ENCODE measurements at places on chromosomes 16 and 17.

DNA sequence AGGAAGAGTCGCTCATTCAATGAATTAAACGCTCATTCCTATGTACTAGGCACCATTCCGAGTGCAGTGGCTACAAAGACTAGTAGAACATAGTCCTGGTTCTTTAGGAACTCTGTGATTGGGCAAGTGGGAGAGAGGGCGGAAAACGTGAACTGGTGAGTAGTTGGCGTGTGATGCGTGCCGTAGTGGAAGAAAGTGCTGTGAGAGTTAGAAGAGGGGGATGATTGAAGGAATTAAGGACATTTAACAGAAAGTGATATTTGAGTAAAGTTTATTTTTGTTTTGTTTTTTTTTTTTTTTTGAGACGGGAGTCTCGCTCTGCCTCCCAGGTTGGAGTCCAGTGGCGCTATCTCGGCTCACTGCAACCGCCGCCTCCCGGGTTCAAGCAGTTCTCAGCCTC, 7.9 kb upstream of the SLFN14 start:
- no peak for DNase-seq

DNA sequence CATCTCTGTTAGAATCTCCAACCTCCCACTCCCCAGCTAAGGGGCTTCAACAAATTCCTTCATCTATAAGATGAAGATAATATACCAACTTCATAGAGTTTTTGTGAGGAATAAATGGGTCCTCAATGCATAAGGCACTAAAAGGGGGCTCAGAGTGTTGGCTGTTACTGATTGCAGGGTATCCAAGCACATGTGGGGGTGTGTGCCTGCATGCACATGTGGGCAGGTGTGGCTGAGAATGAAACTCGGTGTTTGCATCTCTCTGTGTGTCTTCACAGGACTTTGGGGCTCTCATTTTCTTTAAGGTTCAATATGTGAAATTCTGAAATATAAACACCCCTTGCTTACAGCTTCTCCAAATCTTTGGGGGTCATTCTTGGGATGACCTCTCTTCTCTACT, 4.1 kb upstream of the PPP1R9B start:
- no peak for DNase-seq

DNA sequence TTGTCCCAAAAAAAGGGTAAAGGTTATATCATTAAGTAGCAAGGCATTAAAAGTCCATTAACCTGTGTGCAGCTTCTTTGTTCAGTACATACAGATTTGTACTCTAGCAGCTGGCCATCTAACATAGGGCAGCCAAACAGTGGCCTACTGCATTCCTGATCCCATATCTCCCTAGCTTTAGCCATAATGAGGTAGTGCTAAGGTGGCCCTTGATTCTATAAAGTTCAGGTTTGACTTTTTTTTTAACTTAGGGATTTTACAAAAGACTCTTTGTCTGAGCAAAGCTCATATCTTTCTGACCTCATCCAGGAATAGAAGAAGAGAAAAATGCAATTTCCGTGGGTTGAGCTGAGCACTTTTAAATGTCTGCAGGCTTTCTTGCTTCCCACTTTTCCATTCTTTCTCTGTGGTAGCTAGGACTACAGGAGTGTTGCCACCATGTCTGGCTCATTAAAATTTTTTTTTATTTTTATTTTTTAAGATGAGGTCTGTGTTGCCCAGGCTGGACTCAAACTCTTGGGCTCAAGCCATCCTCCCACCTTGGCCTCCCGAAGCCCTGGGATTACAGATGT, 19.5 kb upstream of the CDC6 start:
- no peak for DNase-seq

DNA sequence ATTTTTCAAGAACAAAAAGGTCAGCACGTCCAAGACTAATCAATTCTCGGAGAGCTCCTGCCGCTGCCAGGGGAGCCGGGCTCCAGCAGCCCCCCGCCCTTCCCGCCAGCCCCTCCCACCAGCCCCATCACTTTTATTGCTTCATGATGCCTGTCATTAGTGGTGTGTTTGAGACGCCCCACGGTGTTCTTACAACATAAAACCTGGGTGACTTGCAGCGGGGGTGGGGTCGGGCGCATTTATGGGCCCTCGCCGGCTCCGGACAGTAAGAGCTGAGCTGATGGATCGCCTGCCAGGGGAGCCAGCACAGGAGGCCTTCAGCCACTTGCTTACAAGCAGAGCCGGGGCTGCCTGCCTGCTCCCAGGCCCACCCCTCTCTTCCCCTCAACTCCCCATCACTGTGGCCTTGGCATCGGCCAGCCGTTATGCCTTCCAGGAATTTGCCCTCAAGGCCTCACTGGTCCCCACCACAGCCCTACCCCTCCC, 82.9 kb upstream of the CBX4 start:
- DNase-seq: peak; percentile 11

GRCh38 chr17:31373150-31374093, 18.1 kb upstream of the RAB11FIP4 start:
- DNase-seq: no peak

DNA sequence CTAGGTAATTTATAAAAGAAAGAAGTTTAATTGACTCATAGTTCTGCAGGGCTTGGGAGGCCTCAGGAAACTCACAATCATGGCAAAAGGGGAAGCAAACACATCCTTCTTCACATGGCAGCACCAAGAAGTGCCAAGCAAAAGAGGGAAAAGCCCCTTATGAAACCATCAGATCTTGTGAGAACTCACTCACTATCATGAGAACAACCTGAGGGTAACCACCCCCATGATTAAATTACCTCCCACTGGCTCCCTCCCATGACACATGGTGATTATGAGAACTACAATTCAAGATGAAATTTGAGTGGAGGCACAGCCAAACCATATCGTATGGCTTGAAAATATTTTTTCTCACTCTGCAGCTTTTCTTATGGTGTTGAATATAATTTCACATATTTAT, 151.7 kb downstream of the ANKFN1 start:
- DNase-seq: no peak

DNA sequence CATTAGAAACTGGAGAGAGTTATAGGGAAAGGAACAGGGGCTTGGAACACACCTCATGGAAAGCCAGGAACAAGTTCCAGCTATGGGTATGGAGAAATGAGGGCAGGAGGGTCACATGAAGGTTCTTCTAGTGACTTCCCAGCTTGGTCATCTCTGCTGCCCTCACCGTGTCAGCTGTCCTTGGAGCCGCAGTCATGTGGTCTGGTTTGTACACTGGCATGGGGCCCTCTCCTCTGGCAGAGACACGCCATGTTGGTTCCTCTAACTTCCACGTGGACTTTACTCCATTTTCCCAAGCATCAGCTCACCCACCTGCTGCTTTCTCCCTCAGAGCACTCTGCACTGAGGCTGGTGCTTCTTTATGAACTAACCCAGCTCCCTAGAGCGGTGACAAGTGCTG, 26.3 kb downstream of the MPG start:
- no peak for DNase-seq

- DNase-seq: peak; percentile 25
These were observed 78.0 kb downstream of the MPRIP start for GRCh38 chr17:17120294-17120693.

GRCh38 chr17:8072729-8073461, 14.6 kb downstream of the ALOX12B start:
- DNase-seq: no peak

DNA sequence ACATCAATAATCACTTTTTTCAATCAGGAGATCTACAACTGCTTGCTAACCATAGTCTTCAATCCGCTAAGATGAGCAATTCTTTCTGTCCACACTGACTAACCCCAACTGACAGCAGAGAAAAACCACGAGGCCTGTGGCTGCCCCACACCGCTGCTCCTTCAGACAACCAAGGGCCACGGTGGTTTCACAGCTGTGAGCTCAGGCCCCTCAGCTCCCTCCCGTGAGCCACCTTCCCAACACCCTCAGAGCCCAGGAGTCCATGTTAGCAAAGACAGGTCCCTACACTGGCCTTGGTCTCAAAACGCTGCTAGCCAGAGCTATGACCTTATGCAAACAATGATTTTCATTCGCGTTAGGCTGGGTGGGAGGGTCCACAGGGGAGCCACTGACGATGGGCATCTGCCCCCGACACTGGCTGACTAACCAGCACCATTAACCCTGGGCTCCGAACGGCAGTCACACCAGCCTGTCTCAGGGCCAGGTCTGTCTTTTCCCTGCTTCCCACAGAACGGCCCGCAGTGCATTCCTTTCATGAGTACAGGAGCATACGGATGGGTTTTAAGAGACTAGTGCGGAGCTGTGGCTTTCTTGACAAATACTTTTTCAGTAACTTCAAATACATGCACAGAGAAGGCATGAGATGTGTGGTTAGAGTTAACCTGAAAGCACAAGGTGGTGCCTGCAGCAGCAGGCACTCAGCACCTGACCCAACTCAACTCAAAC, 67.3 kb downstream of the ANKRD11 start:
- no peak for DNase-seq

GRCh38 chr16:14669776-14670175, 24.3 kb downstream of the PLA2G10 start:
- no peak for DNase-seq

DNA sequence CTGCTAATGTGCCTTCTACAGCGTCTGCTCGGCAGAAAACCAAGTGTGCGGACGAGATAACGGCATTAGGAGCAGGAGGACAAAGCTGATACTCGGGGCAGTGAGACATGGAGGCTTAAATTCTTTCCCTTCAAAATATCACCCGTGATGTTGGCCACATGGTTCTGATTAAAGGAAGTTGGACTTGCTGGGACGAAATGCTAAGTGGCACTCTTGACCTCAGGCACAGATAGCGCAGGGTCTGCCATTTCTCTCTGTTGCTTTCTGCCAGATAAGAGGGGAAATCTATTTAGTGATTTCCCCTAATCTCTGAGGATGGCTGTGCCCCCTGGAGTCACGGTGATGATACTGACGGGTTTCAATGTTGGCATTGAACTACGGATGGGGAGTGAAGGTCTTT, 509.6 kb upstream of the EEF2KMT start:
- DNase-seq: no peak

DNA sequence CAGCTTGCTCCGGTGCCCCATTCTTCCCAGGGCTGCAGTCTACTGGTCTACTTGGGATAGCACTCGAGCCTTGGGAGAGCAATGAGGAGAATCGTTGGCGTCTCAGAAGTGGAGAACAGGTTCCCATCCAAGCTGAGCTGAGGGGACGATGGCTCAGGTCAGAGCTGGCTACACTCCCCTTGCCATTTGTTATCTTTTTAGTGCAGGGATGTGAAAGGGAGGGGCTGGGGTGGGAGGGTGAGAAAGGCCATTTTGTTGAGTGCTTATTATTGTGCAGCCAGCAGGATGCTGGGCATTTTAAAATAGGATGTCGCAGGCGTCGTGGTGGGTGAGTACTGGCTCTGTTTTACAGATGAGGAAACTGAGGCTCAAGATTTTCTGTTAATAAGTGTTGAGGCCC, 410.8 kb downstream of the SNX29 start:
- no peak for DNase-seq

- no peak for DNase-seq
These were observed 58.6 kb upstream of the ENDOV start for GRCh38 chr17:80356231-80356856.

DNA sequence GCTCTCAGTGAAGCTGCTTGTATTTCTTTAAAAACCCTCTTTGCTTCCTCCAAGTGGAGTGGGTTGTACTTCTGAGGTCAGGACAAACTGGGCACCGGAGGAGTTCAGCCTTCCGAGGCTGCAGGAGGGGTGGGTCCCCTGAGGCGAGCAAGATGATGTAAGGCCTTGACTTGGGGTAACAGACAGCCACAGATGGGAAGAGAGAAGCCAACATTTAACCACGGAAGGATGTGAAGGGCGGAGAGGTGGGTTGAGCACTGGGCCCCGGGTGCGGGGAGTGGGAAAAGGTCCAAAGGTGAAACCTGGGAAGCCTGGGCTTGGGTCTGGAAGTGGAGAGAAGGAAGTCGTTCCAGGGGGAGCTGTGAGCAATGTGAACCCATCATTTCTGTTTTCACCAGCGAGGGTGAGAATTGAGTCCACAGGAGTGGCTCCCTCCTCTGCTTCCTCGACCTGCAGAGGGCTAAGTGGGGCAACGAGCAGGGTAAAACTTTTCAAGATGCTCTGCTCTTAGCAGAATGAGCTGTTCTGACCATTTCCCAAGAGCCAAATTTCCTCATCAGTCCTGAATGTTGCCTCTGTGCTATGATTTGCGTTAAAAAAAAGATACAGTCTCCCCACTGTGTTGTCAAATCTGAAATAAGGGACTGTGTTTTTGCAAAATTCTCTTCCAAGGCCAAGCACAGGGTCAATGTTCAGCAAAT, 137.7 kb upstream of the CRHR1 start:
- DNase-seq: no peak

DNA sequence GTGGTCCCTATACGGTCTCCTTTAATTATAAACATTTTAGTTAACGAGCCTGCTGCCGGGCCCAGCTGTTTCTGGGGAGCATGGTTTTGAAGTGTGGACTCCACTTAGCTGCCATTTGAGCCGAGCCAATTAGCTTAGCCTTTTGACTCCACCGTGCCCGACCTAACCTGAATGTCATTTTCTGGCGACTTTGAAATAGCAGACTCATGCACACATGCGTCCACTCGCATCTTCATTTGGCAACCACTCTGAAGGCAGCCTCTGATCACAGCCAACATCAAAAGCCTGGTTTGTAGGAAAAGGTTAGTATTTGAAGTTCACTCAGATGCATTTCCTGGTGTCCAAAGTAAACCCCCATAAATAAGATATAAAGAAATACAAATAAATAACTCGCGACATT, 16.8 kb downstream of the AXIN2 start:
- no peak for DNase-seq

GRCh38 chr16:72191551-72191950, 19.6 kb upstream of the PMFBP1 start:
- DNase-seq: no peak

DNA sequence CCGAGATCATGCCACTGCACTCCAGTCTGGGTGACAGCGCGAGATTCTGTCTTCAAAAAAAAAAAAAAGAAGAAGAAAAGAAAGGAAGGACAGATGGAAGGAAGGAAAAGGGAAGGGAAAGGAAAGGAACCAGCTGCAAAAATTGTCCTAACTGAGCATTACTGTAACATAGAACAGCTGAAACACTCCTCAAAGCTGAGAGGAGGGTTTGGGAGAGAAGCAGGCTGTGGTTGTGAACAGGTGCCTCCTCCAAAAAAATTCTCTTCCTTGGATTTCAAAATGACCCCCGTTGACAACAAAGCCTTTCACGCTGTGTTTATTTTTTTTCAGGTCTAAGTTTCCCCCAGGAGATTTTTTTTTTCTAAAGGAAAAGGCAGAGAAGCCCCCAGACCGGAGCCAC, 541.4 kb downstream of the WWOX start:
- no peak for DNase-seq

DNA sequence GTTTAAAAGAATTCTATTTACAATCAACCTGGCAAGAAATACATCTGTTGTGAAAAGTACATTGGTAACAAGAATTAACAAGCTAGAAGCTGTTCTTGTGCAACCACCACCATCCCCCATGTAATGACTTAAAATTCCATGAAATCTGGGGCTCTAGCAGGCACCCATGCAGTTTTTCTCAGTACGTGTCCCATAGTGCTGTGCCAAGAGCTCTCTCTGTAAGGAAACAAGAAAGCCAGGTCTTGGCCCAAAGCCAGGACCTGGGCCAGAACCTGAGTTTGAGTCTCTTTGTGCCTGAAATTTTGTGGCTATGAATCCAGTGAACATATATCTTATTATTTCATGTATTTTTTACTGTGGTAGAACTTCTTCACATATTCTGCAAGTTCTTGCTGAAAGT, 46.6 kb downstream of the NUP93 start:
- DNase-seq: no peak

Data from Right ventricle myocardium inferior (tissue), 1 donor.